ENCODE measurements at places on chromosomes 2 and 18.

- DNase-seq, result no peak
Measured at GRCh38 chr18:59148192-59148591, 8.5 kb downstream of the SEC11C start.

DNA sequence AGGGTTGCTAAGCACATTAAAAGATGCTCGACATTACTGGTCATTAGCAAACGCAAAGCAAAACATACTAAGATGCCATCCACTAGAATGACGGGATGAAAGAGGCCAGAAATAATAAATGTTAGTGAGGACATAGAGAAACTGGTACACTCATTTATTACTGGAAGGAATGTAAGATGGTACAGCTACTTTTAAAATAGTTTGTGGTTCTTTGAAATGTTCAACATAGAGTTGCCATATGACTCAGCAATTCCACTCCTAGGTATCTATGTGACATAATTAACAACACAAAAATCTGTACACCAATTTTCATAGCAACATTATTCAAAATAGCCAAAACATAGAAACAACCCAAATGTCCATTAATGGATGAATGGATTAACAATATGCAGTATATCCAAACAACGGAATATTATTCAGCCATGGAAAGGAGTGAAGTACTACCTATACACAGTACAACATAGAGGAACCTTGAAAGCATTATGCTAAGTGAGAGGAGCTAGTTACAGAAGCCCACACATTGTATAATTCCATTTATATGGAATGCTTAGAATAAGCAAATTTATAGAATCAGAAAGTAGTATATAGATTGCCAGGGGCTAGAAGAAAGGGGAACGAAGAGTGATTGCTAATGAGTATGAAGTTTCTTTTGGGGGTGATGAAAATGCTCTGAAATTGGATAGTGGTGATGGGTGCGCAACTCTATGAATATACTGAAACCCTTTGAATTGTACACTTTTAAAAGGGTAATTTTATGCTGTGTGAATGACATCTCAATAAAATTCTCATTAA, 61.9 kb upstream of the IL1R1 start:
- peak; percentile 36 for DNase-seq

GRCh38 chr2:236782938-236783337, 213.3 kb downstream of the ACKR3 start:
- no peak for DNase-seq

- DNase-seq, result peak; percentile 25
Measured at GRCh38 chr2:136281281-136282114, 163.5 kb upstream of the CXCR4 start.

DNA sequence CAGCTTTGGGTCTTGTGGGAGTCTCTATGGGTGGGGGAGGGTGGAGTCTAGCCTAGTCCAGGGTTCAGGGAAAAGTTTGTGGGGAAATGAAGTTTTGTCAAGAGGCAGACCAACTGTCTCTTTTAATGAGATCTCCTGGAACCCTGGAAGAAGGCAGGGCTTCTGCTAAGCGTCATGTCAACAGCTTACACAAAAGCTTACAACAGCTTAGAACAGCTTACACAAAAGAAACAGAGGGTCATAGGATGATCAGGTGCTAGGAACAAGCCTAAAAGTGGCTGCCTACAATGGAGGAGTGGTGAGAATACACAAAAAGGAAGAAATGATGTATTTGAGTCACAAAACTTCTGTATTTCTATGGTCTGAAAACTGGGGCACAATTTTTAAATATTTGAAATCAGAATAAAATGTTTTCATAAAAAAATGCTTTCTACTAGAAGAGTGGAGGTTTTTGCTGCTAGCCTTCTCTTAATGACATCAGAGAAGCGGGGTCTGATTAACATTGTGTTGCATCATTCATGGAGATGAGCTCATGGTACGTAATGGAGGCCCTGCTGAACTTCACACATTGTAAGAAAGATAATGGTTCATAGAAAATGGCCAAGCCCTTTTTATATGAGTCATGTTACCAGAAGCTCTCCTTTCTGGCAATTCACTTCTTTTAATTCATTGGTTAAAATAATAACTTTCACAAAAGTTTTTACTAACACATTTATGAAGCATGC, 351.0 kb downstream of the PIK3C3 start:
- no peak for DNase-seq

DNA sequence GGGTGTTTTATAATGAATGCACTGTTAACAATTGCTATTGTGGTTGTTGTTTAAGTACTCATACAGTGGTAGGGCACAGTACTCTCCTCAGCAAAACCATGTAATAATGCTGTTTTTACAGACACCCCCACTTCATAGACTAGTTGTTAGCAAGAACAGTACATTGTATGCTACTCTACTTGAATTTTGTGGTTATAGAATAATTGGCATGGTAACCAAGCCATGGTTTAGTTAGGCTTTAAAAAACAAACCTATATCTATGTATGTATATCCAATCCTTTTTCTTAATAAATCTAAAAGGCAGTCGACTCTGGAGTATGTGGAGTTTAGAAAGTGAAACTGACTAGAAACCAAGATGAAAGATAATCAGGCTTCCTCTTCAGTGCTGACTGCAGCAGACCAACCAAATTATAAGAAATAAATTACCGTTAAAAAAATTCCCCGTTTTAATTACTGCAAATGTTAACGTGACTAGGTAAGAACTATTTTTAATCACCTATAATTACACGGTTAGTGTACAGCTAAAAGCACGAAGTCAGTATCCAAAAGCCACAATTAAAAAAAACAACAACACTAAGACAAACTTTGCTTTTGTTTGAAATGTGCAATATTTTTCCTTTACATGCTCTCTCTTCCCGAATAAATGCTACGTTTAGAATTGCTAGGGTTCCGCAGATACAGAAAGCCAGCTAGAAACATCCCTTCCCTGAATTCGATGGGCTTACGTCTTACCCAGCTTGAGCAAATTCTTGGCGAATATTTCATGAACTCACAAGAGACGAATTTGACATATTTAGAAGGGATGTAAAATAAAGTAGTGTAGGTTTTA, 113.3 kb upstream of the SERTAD2 start:
- peak; percentile 72 for DNase-seq

DNA sequence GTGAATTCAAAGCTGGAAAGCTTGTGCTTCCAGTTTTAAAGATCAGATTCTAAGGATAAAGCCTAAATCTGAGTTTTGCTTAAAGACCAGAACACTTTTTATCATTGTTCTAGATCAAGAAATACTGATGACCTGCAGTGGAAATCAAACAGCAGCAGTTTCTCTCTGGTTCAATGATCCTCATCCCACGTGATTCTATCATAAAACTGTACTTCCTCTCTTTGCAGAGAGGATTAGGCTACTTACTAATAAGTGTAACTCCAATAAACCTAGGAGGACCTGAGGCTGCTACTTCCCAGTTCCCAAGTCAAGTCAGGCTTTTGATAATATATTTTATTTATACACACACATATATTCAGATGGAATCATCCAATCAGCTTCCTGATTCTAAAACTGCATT, 81.9 kb downstream of the TCF4 start:
- DNase-seq, result no peak

- DNase-seq, result peak; percentile 74
Measured at GRCh38 chr2:157336137-157337010, 10.8 kb upstream of the ERMN start.

- DNase-seq, result no peak
Measured at GRCh38 chr2:213376644-213377043, 92.4 kb downstream of the SPAG16 start.

- no peak for DNase-seq
Measured at GRCh38 chr2:232925153-232925820, 55.2 kb downstream of the SNORC start.

DNA sequence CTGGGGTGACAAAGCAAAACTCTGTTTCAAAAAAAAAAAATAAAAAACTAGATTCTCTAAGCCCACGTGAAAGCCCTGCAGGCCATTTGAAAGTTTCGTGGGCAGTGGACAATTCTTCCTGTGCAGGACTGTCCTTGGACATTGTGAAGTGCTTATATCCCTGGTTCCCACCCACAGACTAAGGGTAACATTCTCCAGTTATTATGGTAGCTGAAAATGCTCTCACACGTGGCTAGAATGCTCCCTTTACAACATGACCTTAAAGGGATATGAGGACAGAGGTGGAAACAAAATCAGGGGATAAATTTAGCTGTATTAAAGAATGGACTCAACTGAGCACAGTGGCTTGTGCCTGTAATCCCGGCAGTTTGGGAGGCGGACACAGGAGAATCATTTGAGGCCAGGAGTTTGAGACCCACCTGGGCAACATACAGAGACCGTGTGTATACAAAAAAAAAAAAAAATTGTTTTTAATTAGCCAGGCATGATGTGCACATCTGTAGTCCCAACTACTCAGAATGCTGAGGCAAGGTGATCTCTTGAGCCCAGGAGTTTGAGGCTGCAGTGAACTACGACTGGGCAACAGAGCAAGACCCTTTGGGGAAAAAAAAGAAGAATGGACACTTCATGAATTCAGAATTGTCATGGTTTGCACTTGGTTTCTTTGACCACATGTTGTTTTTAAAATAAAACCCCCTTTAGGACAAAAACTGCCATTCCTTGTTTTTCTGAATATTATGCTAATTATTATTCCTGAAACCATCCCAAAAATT, 167.9 kb downstream of the MGAT5 start:
- no peak for DNase-seq

- no peak for DNase-seq
Measured at GRCh38 chr18:31783059-31783458, 22.4 kb upstream of the SLC25A52 start.

GRCh38 chr2:45938649-45939511, 287.4 kb downstream of the PRKCE start:
- DNase-seq, result no peak

DNA sequence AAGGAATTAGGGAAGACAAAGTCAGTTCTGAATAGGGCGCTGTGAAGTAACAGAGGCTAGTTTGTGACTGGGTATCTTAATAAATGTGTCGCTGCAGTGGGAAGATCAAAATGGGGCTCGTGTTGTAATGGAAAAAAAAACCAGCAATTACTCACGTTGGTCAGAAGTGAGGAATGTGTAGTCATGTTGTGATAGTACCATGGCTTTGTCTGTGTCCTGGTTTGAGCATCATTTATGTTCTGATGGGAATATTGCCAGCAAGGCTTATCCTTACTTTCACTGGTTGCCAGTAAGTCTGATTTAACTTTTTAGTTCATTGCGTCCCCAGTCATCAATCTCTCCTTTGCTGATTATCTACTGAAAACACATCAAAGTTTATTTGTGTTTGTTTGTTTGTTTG, 467.6 kb downstream of the NYAP2 start:
- DNase-seq, result no peak

- DNase-seq, result no peak
Measured at GRCh38 chr2:211649331-211649730, 889.3 kb downstream of the ERBB4 start.

DNA sequence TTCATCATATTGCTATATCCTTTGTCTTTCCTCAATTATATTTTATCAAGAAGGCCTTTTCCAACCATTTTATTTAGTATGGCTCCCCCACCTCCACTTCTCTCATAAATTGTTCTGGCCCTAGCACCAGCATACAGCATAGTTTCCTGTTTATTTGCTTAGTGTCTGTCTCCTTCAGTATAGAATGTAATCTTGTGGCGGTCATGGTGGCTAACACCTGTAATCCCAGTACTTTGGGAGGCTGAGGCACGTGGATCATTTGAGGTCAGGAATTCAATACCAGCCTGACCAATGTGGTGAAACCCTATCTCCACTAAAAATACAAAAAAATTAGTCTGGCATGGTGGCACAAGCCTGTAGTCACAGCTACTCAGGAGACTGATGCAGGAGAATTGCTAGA, 39.6 kb upstream of the CLASP1 start:
- no peak for DNase-seq

DNA sequence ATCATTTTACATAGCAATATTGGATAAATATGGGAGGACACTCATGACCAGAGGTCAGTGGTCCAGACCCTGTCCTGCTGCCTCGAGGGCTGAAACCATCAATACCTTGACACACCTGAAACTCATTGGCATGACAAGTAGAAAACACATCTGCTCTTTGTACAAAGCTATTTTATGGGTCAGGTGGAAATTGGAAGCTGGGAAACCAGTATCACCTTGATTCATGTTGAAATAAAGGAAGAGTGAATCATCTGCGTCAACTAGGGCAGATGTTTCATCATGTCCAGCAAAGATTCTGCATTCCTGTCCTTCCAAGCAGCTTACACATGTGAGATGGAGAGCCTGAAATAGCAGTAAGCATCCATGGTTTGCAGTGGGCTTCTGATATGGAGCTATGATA, 80.0 kb upstream of the ERBB4 start:
- no peak for DNase-seq

DNA sequence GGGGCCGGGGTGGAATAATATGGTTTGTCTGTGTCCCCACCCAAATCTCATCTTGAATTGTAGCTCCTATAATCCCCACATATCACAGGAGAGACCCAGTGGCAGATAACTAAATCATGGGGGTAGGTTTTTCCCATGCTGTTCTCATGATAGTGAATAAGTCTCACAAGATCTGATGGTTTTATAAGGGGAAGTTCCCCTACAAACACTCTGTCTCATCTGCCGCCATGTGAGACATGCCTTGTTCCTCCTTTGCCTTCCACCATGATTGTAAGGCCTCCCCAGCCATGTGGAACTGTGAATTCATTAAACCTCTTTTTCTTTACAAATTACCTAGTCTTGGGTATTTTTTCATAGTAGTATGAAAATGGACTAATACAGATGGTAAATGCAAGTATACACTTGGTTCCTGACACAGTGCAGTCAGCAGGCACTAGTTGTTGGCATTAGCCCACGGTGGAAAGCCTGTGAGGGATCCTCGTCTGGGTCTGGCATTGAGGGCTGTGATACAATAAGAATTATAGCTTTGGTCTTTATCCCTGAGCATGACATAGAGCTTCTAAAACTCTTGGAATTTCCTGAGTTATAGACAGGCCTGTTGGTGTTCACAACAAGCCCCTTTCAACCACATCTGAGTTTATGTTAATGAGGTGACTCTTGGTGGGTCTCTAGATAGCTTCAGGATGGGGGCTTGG, 135.8 kb downstream of the CABLES1 start:
- no peak for DNase-seq

DNA sequence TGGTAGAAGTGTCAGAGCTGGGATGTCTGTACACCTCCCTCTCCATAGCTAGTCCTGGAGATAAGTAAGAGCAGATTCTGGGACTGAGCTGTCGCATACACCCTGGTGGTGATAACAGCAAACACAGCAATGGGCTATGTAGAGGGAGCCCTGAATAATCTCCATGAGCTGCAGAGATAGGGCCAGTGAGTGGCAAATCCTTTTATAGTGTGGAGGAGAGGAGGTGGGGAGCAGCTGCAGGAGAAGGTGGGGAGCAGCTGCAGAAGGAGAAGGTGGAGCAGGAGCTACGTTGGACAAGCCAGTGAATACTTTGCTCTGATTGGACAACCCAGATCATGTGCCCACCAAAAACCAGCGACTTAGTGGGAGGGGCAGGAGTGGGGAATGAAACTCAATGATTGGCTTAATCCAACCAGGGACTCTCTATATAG, 85.5 kb downstream of the TMEM247 start:
- peak; percentile 39 for DNase-seq

DNA sequence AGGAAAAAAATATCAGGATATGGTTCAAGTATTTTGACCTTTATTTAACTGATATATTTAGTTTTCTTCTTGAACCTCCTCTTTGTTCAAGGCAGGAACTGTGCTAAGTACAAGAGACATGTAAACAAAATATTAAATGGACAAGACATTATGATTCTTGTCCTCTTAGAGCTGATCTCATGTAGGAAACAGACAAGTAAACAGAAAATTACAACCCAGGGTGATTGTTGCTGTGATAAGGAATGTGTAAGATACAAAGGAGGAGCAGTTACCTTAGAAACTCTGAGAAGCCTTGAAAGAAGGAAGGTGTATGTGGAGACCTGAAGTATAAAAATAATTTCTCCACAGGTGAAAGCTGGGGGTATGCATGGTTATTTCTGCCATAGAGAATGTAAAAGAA, 12.9 kb downstream of the RBM45 start:
- DNase-seq, result no peak
